IPS DF 6.9 (cell line): ENCODE measurements at places on chromosomes 3 and 15.

DNA sequence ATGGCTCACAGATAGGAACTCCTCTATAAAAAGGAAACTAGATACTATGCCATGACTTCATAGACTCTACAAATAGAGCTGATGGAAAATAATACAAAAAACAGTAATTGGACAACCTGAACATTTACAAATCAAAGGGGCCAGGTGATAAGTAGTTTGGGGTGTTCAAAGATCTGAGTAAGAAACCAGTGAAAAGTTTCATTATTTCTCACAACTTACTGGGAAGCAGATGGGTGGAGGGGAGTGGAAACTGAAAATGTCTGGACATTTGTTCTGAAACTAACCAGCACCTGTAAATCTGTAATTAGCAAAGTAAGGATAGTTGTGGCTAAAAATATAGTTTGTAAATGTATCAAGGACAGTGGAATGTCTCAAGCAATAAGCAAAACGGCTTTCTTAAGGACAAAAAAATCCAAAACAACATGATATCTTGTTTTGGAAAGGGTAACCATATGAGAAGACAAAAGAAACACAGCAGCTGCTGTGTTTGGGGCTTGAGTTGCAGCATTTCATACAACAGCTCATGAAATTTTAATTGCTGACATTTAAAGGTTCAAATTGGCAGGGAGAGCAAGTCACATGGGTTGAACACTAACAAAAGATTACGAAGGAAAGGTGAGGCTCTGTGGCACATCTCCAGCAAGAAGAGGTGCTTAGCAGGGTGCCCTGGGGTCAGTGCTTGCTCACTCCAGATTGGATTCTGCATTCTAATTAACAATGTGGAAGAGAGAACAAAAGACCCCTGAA, 26.8 kb upstream of the THBS1 start:
- H3K4me3 ChIP-seq = no peak overlapping the region
- no peak for DNase-seq
- H3K27me3 ChIP-seq = no peaks in the 10 kb centered on the region
- H3K36me3 ChIP-seq = no peaks in the 10 kb centered on the region

DNA sequence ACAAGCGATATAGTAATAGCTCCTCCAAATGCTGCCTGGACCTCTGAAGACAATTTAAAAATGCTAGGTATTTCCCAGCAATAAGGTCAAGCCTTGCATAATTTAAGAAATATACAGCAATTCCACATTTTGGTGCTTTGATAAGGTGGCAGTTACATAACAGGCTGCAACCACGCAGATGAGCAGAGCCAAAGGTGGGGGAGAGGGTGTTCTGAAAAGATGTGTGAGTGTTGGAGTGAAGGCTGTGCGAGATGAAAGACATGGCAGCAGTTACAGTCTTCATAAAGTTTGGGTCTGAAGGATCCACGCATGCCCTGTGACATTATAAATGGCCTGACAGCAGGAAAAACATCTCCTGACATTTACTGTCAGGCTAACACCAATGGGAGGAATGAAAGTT, 26.1 kb downstream of the CTDSPL start:
- no peaks in the 10 kb centered on the region for H3K27me3 ChIP-seq
- H3K36me3 ChIP-seq = no peaks in the 10 kb centered on the region; the same call in 1 of the 2 replicates
- H3K4me3 ChIP-seq = no peak overlapping the region
- H3K27ac ChIP-seq = no peak overlapping the region

DNA sequence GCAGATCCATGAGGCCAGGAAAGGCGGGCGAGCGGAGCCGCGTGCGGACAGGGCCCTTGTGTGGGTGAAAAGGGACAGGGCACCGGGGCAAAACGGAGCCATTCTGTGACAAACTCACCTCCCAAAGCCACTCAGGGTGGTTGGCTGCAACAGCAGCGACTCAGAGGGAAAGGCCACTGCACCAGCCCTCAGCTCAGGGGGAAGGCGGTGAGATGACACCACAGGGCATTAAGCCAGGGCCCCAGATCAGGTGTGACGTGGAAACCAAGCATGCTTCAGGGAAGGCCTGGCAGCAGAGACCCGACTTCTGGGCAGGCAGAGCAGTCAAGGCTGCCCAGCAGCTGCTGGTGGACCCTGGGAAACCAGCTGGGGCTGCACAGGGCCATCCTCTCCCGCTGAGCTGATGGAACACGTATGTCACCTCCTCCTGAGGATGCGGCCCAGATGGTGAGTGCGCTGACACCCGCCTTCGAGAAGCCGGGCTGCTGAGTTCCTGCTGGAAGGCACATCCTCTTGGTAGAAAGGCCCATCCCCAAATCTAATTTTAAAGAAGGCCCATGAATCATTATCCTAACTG, 82.3 kb downstream of the CHSY1 start:
- H3K4me3 ChIP-seq = no peak overlapping the region
- H3K4me1 ChIP-seq = no peaks in the 10 kb centered on the region; the same call in 1 of the 2 replicates
- H3K36me3 ChIP-seq = 0 out of 2 replicates have a peak, but pooled peaks cover 2% of the 10 kb centered on the region
- H3K27ac ChIP-seq = no peak overlapping the region
- no peak for DNase-seq

DNA sequence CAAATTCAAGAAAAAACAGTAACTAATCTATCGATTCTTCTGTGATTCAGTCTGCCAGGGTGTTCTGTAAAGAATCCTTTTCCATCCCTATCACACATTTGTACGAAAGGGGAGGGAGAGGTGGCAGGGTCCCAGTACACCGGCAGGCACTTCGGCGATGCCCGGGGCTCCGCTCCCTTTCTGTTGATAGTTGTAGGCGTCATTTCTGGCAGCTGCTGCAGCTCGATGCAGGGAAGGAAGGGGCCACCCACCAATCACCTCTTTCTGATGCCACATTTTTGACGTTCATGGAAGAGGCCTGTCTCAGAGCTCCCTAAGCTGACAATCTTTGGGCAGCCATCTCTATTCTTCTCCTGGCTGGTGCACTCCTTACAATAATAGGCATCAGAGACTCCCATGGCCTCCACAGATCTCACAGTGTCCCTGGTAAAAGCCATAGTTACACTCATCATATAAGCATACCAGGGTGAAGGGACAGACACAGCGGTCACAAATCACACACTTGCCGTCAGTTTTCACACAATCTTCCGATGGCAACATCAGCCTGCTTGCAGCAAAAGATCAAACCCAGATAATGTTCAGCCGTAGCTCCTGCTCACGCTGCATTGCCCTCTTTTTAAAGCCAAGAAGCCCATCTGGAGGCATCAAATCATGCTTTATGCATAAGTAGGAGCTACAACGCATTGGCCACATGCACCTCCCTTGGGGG, 60.8 kb upstream of the ZBTB38 start:
- H3K4me3 ChIP-seq = no peak overlapping the region
- no peak for DNase-seq
- no peak overlapping the region for H3K27ac ChIP-seq
- H3K4me1 ChIP-seq = no peaks in the 10 kb centered on the region; the same call in 1 of the 2 replicates
- no peaks in the 10 kb centered on the region for H3K36me3 ChIP-seq

- peaks cover 2% of the 10 kb centered on the region; the same call in 1 of the 2 replicates for H3K36me3 ChIP-seq
- DNase-seq = no peak
- H3K27ac ChIP-seq = no peak overlapping the region
- no peaks in the 10 kb centered on the region for H3K27me3 ChIP-seq
- H3K4me3 ChIP-seq = no peak overlapping the region
These were observed 24.1 kb downstream of the TSPAN3 start for GRCh38 chr15:77046704-77047412.

DNA sequence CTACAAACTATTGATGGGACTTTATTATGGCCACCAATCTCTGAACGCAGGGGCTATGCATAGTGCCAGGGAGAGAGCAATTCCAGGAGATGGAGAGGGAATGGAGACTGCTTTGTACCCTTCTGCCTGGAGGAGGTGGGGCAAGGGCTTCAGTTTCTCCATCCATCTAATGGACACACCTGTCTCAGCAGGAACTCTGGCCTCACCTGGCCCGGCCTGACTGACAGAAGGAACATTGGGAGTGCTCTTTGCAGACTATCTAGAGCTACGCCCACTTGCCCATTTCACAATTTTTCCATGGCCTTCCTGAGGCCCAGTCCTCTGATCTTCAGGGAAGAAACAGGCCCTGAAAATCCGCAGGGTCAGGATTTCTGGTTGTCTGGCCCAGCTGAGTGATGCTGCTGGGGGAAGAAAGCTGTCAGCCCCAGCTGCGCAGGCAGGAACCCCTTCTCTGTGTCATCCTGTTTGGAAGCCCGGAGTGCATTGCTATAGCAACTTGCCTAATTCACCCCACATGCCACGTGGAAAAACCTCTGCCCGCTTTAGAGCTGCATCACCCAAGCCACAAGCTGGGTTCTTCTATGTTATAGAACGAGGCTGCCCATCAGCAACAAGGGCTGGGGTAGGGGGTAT, 6.4 kb downstream of the ITGA11 start:
- no peak overlapping the region for H3K4me3 ChIP-seq
- no peak for DNase-seq
- no peaks in the 10 kb centered on the region for H3K36me3 ChIP-seq
- H3K27me3 ChIP-seq = peaks cover 15% of the 10 kb centered on the region

DNA sequence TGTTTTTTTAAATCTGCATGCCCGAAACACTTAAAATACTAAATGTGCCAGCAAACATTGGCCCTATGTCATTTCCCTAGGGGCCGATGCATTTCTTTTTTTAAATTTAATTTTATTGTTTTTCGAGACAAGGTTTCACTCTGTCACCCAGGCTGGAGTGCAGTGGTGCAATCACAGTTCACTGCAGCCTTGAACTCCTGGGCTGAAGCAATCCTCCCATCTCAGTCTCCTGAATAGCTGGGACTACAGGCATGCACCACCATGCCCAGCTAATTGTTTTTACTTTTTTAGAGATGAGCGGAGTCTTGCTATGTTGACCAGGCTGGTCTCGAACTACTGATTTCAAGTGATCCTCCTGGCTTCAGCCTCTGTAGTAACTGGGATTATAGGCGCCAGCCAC, 5.5 kb downstream of the PARP9 start:
- DNase-seq = no peak
- H3K27me3 ChIP-seq = no peaks in the 10 kb centered on the region
- H3K36me3 ChIP-seq = no peaks in the 10 kb centered on the region
- no peak overlapping the region for H3K27ac ChIP-seq
- H3K4me3 ChIP-seq = no peak overlapping the region

- no peak overlapping the region for H3K4me3 ChIP-seq
- H3K36me3 ChIP-seq = no peaks in the 10 kb centered on the region
- H3K4me1 ChIP-seq = no peaks in the 10 kb centered on the region; the same call in 1 of the 2 replicates
These were observed 14.6 kb downstream of the UBAP1L start for GRCh38 chr15:65100442-65100841.

- no peaks in the 10 kb centered on the region for H3K27me3 ChIP-seq
- no peak for DNase-seq
- H3K4me1 ChIP-seq = no peaks in the 10 kb centered on the region
- H3K27ac ChIP-seq = no peak overlapping the region
- no peak overlapping the region for H3K4me3 ChIP-seq
- H3K36me3 ChIP-seq = no peaks in the 10 kb centered on the region
These were observed 34.3 kb downstream of the TMEM40 start for GRCh38 chr3:12724794-12725193.

- H3K27me3 ChIP-seq = no peaks in the 10 kb centered on the region
- H3K4me3 ChIP-seq = no peak overlapping the region
- no peaks in the 10 kb centered on the region for H3K36me3 ChIP-seq
- H3K27ac ChIP-seq = no peak overlapping the region
- DNase-seq = no peak
These were observed 27.6 kb upstream of the BNC1 start for GRCh38 chr15:83312071-83312470.

- H3K36me3 ChIP-seq = no peaks in the 10 kb centered on the region
- no peak overlapping the region for H3K27ac ChIP-seq
- no peak overlapping the region for H3K4me3 ChIP-seq
- peaks cover 6% of the 10 kb centered on the region; the same call in 1 of the 2 replicates for H3K4me1 ChIP-seq
These were observed 13.9 kb downstream of the GOLIM4 start for GRCh38 chr3:168081856-168082255.

- H3K4me3 ChIP-seq = no peak overlapping the region
- no peaks in the 10 kb centered on the region for H3K36me3 ChIP-seq
- no peak for DNase-seq
- no peaks in the 10 kb centered on the region for H3K27me3 ChIP-seq
- H3K4me1 ChIP-seq = no peaks in the 10 kb centered on the region
These were observed 37.6 kb upstream of the SLC7A14 start for GRCh38 chr3:170623524-170623923.

- no peak for DNase-seq
- H3K36me3 ChIP-seq = no peaks in the 10 kb centered on the region
- H3K4me3 ChIP-seq = no peak overlapping the region
- no peak overlapping the region for H3K27ac ChIP-seq
- no peaks in the 10 kb centered on the region for H3K4me1 ChIP-seq
These were observed 264.9 kb upstream of the CCDC54 start for GRCh38 chr3:107112356-107112755.

DNA sequence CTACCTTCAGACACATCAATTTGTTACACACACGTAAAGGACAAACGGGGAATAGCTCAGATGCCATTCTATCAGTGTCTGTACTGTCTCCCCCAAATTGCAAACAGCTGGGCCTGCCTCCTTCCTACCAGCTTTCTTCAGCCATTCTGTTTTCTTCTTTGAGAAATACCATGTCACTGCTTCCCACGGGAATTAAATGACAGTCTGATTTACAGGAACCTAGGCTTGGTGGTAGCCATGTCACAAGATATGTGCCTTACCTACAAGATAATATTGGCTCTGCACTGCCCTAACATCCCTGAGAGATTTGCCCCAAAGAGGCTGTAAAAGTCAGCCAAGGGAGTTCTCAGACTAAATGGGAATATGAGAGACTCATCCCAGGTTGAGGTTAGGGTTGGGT, 308.3 kb downstream of the LRTM1 start:
- H3K27me3 ChIP-seq = no peaks in the 10 kb centered on the region
- DNase-seq = no peak
- 0 out of 2 replicates have a peak, but pooled peaks cover 1% of the 10 kb centered on the region for H3K4me1 ChIP-seq
- no peak overlapping the region for H3K27ac ChIP-seq
- no peak overlapping the region for H3K4me3 ChIP-seq

- no peaks in the 10 kb centered on the region for H3K4me1 ChIP-seq
- H3K4me3 ChIP-seq = no peak overlapping the region
- no peaks in the 10 kb centered on the region for H3K27me3 ChIP-seq
- no peaks in the 10 kb centered on the region for H3K36me3 ChIP-seq
- no peak for DNase-seq
- H3K27ac ChIP-seq = no peak overlapping the region
These were observed 252.4 kb upstream of the CCDC54 start for GRCh38 chr3:107124885-107125284.

DNA sequence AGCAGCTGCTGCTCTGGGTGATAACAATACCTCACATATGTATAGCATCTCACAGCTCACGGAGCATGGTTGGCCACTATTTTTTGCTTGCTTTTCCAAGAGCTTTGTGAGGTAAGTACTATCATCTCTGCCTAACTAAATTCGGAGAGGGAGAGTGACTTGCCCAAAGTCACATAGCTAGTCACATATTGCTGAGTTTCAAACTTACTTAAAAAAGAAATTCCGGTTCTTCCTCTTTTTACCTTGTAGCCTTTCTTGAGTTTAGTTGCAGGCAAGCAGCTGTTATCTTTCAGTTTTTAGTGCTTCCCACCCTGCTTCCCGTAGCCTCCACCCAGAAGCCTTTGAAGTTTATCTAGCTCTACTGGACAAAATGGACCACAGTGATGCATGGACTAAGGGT, 309.2 kb downstream of the PDCD6IP start:
- no peak overlapping the region for H3K27ac ChIP-seq
- H3K27me3 ChIP-seq = no peaks in the 10 kb centered on the region
- no peaks in the 10 kb centered on the region for H3K36me3 ChIP-seq
- no peak for DNase-seq
